ENCODE measurements at places on chromosomes 3 and 15. TPM values are rescaled to one million over a fixed set of nuclear protein-coding genes. Genes with fewer than 3 reads are reported as not detected.

Gene CPNE9
- 0.30 TPM for total RNA-seq

Gene FLNB
- 143 TPM for total RNA-seq

Gene RFTN1
- total RNA-seq = 74.5 TPM

Gene ZNF860
- total RNA-seq = 1.1 TPM

Gene UBE2E2
- total RNA-seq = 61.5 TPM

Gene C3orf18
- total RNA-seq = 5.2 TPM

Gene CLEC3B
- total RNA-seq = 142 TPM

Gene DUOXA1
- 84.2 TPM for total RNA-seq

Gene HRH1
- total RNA-seq = 7.3 TPM

Gene THOC7
- total RNA-seq = 43.6 TPM

Gene RHOV
- total RNA-seq = 0.77 TPM

Gene NANOGP8
- total RNA-seq = not detected

Gene QTRT2
- total RNA-seq = 25.7 TPM

Gene WDR93
- 7.2 TPM for total RNA-seq

All from upper lobe of left lung (tissue), 6 donors.